ENCODE measurements at places on chromosomes 3 and 15.

DNA sequence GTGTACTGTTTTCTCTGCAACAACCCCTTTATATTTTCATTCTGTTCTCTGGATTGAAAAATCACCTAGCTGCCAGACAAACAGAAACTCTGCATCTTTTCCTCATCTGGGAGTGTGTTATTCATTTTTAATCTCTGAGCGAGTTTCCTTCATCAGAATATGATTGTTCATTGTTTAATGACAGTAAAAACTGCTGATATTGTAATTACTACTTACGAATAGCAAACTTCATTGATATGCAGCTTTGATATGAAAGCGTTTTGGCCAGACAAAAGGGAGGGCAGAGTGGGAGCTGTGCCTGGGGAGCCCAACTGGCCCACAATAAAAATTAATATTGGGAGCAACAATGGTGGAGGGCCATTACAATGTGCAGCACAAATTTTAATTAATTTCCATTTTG, 132.7 kb upstream of the SKOR1 start:
- no peak overlapping the region for H3K27ac ChIP-seq
- peaks cover 10% of the 10 kb centered on the region for H3K36me3 ChIP-seq
- H3K27me3 ChIP-seq = no peaks in the 10 kb centered on the region
- H3K4me1 ChIP-seq = no peaks in the 10 kb centered on the region
- no peak overlapping the region for H3K4me3 ChIP-seq

DNA sequence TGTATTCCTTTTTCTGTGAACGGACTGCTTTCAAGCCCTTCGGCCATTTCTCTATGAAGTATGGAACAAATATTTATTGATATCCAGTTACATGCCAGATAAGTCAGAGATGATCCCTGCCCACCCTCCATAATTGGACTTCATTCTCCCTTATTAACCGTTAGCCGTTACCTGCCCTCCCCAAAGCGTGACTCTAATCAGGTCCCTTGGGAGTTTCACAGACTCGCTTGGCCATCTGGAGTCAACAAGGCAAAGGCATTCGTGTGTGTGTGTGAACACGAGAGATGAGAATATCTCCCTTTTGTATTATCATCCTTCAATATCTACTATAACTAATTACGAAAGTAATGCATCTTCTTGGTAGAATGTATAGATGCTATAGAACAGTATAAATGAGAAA, 314.5 kb downstream of the TLE3 start:
- no peaks in the 10 kb centered on the region for H3K36me3 ChIP-seq
- peaks cover 7% of the 10 kb centered on the region for H3K4me1 ChIP-seq
- peaks cover 45% of the 10 kb centered on the region for H3K27me3 ChIP-seq
- no peak overlapping the region for H3K27ac ChIP-seq
- DNase-seq = no peak
- no peak overlapping the region for H3K4me3 ChIP-seq

DNA sequence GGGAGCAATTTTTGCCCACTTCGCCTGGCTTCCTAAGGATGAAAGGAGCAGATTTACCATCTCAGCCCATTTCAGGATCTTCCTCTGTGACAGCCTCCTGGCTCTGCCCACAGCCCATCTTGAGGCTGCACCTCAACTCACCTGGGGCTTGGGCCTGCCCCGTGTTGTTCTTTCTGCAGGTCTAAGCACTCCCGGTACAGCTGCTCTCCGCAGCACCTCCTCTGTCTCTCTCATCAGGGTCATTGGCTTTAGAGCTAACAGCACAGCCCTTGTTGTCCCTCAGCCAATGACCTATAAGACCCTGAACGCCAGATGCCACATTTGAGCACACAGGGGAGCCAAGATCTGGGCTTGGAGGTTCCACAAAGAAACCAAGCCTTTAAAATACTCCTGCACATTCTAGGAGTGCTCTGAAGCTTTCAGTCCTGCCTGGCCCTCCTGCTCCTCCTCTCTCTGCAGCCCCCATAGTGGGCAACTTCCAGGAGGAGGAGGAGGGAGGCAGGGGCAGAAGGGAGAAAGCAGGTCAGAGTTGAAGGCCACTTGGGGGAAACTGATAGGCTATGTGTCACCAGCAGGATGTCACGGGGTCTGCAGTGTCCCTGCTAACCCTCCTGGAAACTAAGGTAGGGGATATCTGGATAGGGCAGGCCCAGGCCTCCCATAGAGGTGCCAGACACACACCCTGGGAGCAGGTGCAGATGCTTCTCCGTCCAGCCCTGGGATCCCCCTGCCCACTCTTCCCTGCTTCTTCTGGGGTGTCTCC, 115.6 kb downstream of the ETFA start:
- no peak overlapping the region for H3K27ac ChIP-seq
- no peak overlapping the region for H3K4me3 ChIP-seq
- no peak for DNase-seq
- H3K27me3 ChIP-seq = peaks cover under 1% of the 10 kb centered on the region
- H3K4me1 ChIP-seq = peaks cover 27% of the 10 kb centered on the region

- H3K27me3 ChIP-seq = no peaks in the 10 kb centered on the region
- no peak for DNase-seq
- peak overlapping the region; percentile 82 for H3K27ac ChIP-seq
- H3K36me3 ChIP-seq = peaks cover 37% of the 10 kb centered on the region
These were observed 45.6 kb downstream of the DCBLD2 start for GRCh38 chr3:98855806-98856400.
